Activated CD4-positive, alpha-beta T cell treated with anti-CD3 and anti-CD28 coated beads, Interleukin-2, Interleukin-4, amounts not matched to agents 100 ng/mL and 50 ng/mL, durations not matched to agents 16 hours and 8 hours (primary cell): ENCODE measurements at places on chromosomes 4 and X.
A peak's percentile ranks its signal among the peaks of the same experiment; 100 is the strongest.

DNA sequence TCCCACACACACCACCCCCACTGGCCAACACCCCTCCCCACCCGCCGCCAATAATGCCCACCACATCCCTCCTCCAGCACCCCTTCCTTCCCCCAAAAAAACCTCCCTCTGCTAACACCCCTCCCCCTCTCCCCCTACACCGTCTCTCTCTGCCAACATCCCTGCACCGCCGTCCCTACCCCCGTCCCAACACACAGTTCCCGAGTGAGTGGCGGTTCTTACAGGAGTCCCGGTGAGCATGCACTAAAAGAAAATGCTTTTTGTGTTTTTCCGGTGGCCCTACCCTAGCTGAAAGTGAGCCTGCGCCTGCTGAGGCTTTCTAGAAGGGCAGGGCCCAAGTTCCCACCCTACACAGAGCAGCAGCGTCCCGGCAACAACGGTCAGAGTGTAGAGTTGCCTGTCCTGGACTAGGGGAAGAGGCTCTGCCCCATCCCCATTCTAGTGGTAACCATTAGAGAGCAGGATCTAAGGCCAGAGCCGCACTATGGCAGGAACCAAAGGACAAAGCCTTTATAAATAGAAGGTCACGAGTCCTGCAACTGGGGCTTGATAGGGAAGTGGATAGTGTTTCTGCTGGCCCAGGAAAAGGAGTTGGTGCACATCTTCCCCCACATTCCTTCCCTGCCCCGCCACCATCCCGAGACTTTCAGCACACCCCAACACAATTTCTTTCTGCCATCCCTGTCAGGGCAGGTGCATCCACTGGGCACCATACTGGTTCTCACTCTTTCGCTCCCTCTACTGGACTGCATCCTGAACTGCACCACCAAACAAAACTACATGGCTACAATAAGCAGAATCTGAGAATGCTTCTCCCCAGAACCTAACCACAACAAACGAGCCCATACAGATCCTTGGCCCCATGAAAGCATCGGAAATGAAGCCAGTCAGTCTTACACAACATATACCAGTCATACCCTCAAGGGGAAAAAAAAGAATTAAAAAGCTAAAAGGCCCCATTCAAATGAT, 78.1 kb upstream of the PAGE3 start:
- peak; percentile 40 for DNase-seq

DNA sequence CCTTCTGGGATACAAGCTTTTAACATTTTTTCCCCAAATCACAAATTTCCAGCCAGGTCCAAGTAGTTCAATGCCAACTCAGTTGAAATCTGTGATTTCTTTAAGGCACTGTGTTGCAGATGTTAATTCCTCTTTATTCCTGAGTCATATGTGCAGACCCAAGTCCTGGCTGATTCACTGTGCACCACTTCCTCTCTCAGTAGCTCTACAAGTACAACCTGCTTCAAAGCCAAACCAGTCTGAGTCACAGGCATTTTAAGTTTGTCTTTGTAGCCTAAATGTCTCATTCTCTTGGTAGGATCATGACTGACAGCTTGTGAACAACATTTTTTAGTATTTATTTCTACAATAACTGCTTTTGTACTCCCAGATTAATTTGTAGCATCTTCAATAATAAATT, 165.6 kb upstream of the S100G start:
- peak; percentile 62 for DNase-seq

GRCh38 chr4:134762053-134762452, 560.5 kb upstream of the PABPC4L start:
- no peak for DNase-seq

GRCh38 chrX:29662101-29662500, 553.3 kb upstream of the MAGEB2 start:
- DNase-seq, result no peak

DNA sequence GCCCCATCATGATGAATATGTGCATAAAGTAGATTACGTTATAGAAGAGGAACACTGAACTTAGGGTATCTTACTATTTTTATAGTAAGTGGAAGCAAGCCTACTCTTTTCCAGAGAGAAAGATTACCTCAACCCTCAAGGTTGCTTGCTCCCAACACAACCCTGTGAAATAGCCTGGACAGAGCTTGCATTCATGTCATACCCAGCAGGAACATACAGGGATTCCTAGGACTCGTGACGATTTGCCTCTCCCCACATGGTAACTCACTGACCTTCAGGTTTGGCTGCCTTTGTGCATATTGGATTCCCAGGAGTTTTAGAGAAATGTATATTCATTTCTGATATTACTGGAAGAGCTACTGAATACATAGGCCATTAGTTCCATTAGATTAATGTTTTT, 80.5 kb downstream of the BLTP1 start:
- no peak for DNase-seq

DNA sequence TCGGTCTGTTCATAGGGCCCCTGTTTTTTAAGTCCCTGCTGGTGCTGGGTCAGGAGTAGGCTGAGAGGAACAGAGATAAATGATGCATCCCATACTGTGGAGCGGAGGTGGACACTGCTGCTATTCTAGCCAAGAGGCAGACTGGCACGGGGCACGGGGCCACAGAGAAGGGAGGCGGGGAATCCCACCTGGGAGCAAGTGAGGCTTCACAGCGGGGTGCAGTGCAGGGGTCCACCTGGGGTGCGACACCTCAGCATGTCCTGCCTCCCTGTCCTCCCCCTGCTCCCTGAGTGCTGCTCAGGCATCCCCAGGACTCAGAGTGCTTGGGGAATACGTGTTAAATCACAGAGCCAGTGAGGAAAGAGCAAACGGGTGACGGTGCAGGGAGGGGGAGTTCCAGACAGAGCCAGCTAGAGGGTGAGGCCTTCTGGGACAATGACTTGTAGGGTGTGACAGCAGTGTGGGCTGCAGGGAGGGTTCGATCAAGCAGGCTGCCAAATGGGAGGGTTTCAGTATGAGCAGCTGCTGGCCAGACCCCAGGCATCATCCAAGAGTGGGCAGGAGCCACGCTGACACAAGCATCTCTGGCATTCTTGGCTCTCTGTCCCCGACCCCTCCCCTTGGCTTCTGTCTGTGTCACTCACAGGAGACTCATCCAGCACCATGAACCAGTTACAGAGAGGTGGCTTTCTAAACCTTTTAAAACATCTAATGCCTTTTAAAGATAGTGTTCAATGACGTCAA, 13.7 kb upstream of the HTRA3 start:
- DNase-seq, result no peak

GRCh38 chr4:138561906-138562305, 319.8 kb upstream of the SLC7A11 start:
- no peak for DNase-seq

GRCh38 chr4:1187182-1187581, 14.8 kb upstream of the SPON2 start:
- DNase-seq, result peak; percentile 52

GRCh38 chrX:65821721-65822496, 154.5 kb downstream of the MSN start:
- peak; percentile 10 for DNase-seq

- DNase-seq, result no peak
Measured at GRCh38 chr4:15106399-15106798, 104.1 kb downstream of the CPEB2 start.

DNA sequence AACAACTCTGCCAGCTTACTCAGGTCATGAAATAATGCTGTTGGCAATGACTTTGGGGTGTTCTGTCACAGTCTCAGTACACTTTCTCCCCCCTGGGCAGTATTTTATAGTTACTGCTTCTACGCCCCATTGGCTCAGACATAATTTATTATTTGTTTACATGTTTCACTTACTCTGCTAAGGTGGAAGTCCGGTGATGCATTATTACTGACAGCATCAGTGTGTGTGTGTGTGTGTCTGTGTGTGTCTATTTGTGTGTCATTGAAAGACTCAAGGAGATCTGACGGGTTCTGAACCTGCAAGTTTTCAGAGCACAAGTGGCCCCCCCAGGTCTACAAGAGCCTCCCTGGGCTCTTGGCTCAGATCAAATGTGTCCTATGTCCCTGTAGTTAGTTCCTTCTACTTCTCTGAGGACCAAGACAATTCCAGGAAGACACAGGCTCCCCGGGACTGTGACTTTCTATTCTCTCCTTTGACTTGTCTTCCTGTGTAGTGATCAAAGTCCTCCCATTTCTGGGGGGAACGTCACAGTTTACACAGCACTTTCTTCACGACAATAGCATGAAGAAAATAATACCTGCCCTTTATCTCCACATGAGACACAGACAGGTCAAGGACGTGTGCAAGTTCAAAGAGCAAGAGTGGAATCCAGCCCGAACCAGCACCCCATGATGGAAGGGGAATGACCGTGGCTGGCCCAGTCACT, 283.7 kb upstream of the GATB start:
- DNase-seq, result no peak

DNA sequence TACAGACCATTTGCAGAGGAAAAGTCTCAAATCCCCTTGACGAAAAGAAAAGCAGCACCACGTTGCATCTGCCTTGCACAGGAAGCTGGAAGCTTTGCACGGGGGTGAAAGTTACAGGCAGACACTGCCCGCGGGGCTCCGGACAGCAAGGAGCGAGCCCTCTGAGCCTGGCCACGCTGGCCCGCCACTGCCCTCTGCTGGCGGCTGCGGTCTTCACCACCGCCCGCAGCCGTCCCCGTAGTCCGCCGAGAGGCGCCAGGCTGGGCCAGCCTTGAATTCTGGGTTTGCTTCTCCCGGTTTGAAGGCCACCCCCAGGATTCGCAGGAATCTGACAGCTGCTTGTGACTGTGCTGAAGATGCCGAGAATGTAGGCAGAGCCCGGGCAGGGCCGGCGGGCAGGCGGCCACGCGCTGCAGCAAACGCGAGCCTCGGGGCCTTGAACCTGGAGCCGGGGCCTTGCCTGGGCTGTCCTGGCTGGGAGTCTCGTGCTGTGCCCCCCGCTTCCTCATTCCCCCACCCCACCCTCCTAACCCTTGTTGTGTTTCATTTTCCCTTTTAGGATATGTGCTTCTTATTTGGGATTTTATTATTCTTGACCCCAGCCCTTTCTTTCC, 49.2 kb downstream of the ENPP6 start:
- DNase-seq, result peak; percentile 59

DNA sequence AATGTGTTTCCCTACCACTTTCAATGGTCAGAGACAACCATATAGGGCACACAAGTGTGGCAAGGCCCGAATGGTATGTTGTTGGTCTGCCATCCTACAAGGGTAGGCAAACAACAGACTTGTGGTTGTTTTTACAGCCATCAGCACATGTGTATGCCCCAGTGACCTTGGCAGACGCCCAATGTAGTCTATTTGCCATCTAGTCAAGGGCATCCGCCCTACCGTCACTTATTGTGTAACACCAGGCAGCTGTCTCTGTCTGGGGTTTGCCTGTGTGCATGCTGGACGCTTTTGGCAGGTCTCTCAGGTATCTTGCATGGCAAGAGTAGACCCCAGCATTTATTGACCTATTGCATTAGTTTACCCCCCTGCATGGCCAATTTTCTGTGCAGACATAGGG, 1145.5 kb upstream of the POU3F4 start:
- DNase-seq, result no peak

DNA sequence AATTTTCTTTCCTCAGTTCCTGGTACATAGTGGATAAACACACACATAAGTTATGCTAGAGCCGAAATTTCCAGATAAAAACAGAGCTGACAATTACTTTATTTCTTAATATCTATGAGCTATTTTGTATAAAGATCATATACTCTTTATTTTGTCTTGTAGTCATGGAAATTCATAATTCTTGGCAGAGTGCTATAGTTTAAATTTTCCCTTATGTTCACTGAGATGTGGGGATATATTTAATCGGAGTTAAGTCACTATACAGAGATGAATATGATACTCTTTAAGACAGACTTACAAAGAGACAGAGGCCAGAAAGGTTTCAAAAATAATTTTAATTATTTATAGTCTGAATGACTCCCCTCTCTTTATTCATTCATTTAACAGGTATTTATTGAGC, 89.7 kb downstream of the PPEF1 start:
- no peak for DNase-seq

GRCh38 chr4:68712207-68712606, 41.8 kb upstream of the UGT2B15 start:
- DNase-seq, result no peak

GRCh38 chr4:108314900-108315589, 146.3 kb upstream of the LEF1 start:
- DNase-seq, result no peak

GRCh38 chrX:34778916-34779315, 121.8 kb upstream of the TMEM47 start:
- DNase-seq, result no peak
